ENCODE measurements at places on chromosomes 11 and 22.

- DNase-seq, result no peak
These were observed 1.2 kb downstream of the C2CD2L start for GRCh38 chr11:119108146-119108856.

- DNase-seq, result no peak
These were observed 107.1 kb downstream of the GAB2 start for GRCh38 chr11:78310500-78310909.

DNA sequence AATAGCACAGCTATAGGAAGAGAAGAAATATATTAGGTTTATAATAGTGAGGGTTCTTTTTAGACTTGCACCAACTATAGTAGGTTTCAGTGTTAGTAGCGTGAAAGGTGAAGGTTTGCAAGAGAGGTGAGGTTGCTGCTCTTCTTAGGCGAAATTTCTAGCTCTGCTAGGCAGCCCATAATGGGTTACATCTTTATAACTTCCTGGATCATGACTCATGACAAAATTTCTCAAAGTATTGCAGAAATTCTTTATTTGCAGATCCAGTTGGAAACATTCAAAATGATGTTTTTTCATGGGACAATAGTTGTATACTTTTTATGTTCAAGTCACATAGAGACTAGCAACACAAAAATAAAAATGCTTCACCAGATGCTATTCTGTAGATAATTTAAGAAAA lies 260.0 kb downstream of the SOX6 start:
- no peak for DNase-seq

GRCh38 chr22:17314487-17314886 lies 54.8 kb upstream of the CECR2 start:
- DNase-seq, result no peak

GRCh38 chr11:9762531-9762930 lies 98.7 kb downstream of the SWAP70 start:
- DNase-seq, result no peak

DNA sequence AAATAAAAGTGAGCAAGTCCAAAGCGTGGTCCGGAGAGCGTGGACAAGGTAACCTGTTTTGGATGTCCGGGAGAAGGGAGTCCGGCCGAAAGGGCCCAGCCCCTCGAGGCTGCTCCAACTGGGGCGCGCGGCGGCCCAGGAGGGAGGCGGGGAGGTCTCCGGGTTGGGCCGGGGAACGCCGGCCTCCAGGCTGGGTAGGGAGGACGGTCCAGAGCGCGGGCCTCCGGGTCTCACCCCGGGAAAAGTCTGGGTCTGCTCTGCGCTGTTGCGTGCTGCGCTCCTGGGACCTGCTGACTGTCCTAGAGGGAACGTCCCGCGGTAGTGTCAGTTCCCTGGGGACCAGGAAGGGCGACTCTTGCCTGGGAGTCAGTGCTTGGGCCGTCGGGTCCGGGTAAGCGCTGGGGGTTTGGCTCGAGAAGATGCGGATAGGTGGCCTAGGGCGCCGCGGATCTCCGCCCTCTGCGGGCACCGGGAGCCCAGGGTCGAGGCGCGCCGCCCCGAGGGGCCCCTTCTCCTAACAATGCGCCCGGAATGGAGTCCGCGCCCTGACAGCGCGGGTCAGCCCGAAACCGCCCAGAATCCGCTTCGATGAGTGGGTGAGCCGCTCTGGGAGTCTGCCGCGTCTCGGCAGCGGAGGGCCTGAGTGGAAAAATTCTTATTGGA lies 988 bp upstream of the FLI1 start:
- no peak for DNase-seq

GRCh38 chr11:133977067-133977677 lies 20.4 kb upstream of the IGSF9B start:
- DNase-seq, result no peak

DNA sequence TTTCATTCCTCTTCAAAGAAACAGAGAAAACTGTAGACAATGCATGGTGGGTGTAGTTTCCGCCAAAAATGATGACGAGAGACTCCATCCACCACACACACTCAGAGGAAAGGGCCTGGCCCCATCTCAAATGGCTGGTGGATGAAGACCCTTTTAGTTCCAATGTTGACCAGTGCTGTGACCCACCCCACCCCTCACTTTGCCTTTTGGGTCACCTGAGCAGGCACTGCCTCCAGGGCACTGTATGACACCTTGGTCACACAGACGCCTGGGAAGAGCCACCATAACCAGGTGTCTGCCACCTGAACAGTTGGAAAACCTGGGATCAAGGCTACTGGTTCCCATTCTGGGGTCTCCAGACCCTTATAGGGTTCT lies 121.3 kb downstream of the MPPED1 start:
- DNase-seq, result no peak

DNA sequence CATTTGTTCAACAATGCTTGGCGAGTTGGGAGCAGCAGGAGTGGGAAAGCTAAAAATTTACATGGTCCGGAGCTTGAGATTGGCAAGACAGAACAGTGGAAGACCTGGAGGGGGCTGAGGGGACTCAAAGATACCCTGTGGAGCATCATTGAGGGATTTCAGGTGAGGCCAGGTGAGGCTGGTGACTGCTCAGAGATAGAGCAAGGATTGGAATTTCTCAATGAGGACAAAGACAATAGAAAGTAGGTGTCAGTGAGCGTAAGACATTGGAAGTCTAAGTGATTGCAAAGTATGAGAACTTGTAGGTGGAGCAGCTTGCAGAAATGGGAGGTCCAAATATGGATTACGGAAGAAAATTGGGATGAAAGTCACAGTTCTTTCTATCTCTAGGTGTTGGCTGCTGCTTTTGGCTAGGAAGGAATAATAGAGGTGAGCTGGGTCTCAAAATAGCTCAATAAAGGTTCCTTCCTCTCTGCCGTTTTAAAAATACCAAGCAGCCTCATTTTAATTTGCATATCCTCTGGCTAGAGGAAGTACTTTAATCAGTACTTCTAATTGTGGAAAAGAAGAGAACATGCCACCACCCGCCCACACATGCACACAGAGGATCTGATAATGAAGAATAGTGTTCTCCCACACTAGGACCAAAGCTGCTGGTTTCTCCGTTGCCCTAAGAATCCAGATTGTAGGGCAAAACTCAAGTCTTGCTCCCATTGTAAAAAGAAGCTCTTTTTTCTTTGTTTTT lies 41.8 kb upstream of the SORL1-AS1 start:
- no peak for DNase-seq

GRCh38 chr11:111176603-111177002 lies 68.9 kb upstream of the POU2AF2 start:
- DNase-seq, result no peak

DNA sequence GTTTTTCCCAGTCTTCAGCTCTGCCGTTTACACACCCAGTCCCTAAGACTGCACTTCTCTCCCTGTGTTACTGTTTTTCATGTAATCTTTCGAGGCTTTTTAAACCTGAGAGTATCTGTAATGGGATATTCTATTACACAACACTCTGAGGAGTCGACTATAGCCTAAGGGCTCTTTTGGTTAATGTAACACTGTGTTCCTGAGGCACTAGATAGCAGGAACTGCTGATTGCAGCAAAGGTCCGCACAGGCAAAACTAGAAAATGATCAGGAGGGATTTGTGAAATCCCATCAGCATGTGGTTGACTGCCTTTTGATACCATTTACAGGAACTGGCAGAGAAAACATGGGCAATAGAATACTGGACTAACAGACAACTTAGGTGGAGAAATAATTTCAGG lies 512.3 kb upstream of the RAG2 start:
- DNase-seq, result no peak

- DNase-seq, result no peak
These were observed 1.2 kb upstream of the SMIM35 start for GRCh38 chr11:118087931-118088330.

DNA sequence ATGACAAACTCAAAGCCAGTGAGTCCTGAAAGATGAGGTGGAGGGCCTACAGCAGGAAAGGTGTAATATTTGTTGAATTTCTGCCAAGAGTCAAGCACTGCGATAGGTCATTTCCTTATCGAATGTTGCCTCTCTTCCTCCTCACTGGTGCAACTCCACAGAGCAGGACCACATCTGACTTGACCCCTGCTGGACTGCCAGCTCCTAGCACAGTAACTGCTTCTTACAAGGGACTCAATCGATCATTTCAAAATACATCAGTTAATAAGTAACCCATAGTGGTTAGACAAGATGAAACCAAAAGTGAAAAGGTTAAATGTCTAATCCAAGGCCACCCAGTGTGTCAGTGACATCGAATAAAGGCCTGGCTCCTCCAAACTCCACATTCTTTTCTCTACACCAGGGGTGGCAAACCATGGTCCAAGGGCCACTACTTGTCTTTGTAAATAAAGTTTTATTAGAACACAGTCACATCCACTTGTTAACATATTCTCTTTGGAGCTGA lies 98.5 kb upstream of the CSNK2A3 start:
- DNase-seq, result no peak

GRCh38 chr22:49825436-49825835 lies 2.2 kb downstream of the BRD1 start:
- DNase-seq, result no peak

DNA sequence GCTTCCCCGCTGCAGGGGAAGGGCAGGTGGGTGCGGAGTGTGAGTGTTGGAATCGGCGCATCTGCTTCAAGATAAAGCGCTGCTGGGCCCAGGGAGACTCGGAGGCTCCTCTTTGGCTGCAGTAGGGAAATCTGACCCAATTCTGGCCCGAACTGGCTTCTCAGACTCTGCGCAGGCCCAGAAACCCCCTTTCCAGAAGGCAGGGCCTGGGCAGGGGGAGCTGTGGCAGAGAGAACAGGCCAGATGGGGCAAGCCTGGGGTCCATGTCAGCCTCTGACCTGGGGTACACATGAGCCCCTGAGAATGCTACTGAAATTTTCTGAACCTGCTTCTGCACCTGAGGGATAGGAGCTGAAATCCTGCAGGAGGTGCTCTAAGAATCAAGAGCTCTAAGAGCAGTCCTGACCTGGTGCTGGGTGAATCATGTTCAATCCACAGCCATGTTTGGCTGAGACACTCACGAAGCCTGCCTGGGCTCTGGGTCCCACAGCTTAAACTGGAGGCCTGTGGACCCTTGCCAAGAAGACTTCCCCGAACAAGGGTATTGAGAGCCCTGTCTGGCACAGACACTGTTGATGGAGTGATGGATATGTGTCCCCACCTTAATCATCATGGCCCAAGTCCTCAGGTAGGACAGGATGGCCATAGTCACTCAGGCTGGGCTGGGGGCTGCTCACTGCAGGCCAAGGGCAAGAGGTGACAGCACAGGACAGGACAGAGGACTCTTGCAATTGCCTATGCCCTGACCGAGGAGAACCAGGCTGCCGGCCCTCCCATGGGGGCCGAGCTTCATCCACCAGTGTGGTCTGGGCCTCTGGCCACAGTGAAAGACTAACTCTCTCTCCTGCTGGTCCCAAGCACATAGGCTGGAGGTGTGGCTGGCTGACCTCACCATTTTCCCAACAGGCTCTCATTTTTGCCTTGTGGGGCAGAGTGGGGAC lies 6.9 kb downstream of the RAB3IL1 start:
- DNase-seq, result no peak

DNA sequence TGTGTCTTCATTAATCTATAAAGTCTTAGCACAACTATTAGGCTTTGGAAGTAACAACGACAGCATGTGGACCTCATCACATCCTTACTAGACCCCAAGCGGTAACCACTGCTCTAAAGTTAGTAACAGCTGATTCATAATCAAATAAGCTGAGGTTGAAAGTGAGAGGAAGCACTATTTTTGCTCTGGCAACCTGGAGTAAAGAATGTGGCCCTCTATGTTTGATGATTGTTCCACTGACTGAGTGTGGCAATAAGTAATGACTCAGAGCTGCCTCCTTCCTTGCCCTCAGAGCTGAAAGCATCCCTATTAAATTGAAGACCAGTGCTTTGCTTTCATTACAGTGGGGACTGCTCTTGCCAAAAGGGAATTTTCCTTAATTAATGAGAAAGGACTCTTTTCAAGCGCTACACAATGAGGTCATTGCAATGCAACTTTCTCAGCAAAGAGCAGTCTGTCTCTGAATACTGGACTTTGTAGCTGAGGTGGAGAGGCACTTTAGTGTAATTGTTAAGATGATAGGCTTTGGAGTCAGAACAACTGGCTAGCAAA lies 906.1 kb upstream of the RAG2 start:
- no peak for DNase-seq

DNA sequence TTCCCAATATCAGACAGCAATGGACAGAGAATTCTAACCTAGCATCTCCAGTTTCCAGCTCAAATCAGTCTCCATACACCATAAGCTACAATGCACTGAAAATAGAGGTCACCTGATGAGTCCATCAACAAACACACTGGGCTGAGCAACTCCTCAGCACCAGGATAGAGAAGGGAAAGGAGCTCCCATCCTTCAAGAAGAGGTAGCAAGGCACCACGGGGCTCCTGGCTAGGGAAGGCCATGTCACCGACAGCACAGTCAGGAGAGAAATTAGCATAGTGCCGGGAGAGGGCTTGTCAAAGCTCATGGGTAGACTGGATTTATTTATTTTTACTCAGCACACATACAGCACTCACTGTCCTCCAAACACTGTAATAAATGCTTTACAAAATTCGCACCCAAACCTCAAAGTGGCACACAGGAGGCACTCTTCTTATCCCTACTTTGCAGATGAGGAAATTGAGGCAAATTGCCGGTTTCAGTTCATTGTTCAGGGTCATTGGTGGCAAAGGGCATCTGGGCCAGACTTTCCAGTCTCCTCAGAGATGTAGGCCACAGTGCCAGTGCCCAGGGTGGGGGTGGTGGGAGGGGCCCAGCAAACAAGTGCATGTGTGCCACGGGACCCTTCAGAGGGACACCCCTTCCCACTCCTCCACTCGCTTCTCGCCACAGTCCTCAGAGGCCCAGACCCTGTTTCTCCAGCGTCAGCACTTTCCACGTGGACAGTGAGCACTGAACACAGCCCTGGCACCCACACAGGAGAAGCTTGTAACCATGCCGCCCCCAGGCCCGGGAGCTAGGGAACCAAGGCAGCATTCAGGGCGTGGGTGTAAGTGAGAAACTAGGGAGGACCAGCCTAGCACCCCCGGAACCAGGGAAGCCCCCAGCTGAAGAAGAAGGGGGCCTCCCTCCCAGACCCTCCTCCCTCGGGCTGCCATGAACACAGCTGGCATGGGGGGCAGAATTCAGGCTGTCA lies 1417.4 kb downstream of the TBC1D22A start:
- no peak for DNase-seq

- no peak for DNase-seq
These were observed 2.4 kb downstream of the KIAA0930 start for GRCh38 chr22:45238076-45238956.

GRCh38 chr11:109433753-109434256 lies 11.8 kb downstream of the C11orf87 start:
- DNase-seq, result no peak

DNA sequence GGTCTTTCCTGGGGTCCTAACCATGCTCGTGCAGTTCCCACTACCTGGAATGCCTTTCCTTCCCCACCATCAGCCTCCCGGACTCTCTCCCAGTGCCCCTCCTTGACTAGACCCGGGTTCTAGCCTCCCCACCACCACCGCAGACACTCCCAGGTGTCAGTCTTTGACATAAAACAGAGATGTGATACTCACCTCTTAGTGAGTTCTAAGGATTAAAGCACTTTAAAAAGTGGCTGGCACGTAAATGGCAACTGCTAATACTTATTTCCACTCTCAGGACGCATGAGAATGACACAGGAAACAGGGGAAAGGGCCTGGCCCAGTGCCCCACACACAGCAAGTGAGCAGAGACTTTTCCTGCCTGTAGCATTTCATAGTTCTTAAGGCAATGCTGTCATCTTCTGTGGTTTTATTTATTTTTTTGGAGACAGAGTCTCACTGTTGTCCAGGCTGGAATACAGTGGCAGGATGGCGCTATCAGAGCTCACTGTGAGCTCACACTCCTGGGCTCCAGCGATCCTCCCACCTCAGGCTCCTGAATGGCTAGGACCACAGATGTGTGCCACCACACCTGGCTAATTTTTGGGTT lies 1.9 kb upstream of the SLC25A45 start:
- no peak for DNase-seq

GRCh38 chr11:114142707-114143106 lies 83.2 kb downstream of the ZBTB16 start:
- no peak for DNase-seq

Measured in anterior cingulate cortex (tissue), 58 donors.